Fibroblast of skin of right quadriceps (primary cell): ENCODE measurements at places on chromosomes 5 and 9.

GRCh38 chr9:6680797-6681146, 35.2 kb upstream of the GLDC start:
- DNase-seq, result no peak

GRCh38 chr5:109916481-109917153, 226.9 kb downstream of the MAN2A1 start:
- no peak for DNase-seq

GRCh38 chr9:95791286-95791685, 84.2 kb upstream of the ERCC6L2 start:
- DNase-seq, result no peak

DNA sequence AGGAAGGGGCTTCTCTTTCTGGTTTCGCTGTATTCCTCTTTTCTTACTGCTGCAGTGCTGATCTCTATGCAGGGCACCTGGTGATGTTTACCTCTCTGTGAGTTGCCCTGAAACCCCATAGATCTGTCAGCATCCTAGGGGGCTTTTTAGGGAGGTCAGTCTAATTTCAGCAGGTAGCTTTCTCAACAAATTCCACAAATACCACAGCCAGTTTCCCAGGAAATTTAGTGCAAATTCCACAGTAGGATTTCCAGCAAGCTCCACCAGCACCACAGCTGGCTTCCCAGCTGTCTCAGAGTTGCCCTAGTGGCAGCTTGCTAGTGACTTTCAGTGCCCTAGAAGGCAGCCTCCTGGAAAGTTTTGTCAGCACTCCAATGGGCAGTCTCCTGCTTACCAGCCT, 379.1 kb upstream of the SMC2 start:
- DNase-seq, result no peak

- no peak for DNase-seq
These were observed 118.7 kb upstream of the BOD1 start for GRCh38 chr5:173735184-173735583.

GRCh38 chr5:77844623-77845323, 68.6 kb upstream of the TBCA start:
- DNase-seq, result no peak

DNA sequence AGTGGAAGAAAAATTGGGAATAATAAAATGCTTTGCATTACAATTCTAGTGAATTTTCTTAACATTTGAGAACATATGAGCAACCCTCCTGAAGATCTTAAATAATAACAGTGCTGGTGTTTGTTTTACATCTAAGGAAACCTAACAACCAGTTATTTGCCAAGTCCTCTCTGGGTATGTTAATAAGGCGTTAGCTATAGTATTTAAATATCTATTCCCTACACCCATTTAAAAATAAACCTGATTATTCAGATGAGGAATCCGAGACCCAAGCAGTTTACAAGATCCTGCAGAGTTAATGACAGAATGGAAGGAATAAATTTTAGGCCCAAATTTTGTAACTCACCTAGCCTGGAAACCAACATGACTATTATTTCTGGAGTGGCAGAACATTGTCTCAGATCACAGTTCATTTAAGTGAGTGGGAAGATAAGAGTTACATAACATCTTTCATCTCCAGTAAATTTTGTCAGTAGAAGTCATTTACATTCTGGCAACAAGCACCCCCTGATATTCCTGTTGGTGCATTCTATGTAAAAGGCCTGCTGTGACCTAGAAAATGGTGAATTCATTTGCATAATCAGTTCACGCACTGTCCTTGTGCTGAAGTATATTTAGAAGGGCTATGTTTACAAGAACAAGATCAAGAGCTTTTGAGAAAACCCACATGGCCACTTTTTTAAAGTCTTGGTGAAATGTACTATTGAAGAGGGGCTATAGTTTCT, 148.2 kb downstream of the COX7C start:
- DNase-seq, result no peak

DNA sequence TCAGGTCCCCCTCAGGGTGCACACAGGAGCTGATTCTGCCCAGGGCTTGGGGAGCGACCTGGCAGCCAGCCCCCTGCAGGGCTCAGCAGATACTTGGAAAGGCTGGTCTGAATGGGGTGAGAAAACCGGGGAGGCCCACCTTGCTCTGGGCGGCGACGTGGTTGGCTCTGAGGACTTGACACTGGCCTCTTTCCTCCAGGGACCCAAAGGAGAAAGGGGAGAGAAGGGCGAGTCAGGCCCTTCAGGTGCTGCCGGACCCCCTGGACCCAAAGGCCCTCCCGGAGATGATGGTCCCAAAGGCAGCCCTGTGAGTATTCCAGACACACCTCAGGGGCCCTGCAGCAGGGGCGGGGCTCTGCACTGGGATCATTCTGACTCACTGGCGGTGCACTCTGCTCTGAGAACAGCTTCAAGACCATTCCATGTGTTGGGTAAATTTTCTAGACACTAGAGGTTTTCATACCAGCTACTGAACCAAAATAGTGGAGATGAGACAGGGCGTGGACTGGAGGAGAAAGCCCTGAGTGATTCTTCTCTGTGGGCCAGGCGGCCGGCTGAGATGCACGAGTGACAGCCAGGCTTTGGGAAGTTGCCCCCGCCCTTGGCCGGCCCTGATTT, 65.9 kb upstream of the FCN2 start:
- DNase-seq, result peak; percentile 48

GRCh38 chr5:79843450-79844388, 147.3 kb downstream of the MTX3 start:
- DNase-seq, result no peak

DNA sequence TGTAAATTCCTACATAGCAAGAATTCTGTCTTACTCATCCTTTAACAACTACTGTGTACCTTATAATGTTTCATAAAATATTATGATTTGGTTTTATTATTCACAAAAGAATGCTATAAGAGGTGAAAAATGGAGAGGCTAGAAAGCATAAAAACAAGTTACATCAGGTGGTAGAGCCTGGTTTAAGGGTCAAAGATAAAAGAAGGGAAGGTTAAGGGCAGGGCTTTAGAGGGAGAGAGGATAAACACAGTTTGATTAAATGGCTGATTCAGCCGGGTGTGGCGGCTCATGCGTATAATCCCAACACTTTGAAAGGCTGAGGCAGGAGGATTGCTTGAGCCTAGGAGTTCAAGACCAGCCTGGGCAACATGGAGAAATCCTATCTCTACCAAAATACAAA, 40.4 kb upstream of the HSPB3 start:
- no peak for DNase-seq

DNA sequence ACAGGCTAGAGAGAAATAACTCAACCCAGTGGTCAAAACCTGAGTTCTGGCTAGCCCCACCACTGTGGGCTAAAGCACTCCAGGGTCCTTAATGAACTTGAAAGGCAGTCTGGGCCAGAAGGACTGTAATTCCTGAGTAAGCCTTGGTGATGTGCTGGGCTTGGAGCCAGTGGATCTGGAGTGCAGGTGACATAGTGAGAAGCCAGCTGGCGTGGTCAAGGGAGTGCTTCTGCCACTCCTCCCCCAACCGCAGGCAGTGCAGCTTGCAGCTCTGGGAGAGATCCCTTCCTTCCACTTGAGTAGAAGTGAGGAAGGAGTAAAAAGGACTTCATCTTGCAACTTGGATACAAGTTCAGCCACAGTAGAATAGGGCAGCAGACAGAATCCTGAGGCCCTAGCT, 424.0 kb downstream of the CDH18 start:
- DNase-seq, result no peak

GRCh38 chr5:179393078-179393477, 47.8 kb upstream of the ADAMTS2 start:
- peak; percentile 63 for DNase-seq

DNA sequence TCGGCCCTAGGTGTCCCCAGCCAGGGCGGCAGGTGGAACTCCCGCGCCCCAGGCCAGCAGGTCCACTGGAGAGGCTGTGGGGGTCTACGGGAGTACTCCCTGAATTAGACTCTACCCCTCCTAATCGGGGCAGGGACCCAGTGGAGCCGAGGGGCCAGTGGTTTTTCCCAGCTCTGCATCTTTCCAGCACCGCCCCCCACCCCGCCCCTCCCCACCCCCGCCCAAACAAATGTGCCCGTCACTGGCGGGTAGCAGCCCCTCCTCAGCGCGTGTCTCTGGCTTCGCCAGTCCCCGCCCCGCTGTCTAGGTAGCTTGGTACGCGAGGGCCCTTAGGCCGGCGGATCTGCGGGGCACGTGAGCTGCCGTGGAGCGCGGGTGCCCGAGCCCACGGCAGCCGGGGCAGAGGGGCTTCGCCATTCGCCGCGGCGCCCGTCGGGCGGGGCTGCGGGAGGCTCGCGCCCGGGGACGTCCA, 7.0 kb downstream of the UNC5A start:
- DNase-seq, result no peak

DNA sequence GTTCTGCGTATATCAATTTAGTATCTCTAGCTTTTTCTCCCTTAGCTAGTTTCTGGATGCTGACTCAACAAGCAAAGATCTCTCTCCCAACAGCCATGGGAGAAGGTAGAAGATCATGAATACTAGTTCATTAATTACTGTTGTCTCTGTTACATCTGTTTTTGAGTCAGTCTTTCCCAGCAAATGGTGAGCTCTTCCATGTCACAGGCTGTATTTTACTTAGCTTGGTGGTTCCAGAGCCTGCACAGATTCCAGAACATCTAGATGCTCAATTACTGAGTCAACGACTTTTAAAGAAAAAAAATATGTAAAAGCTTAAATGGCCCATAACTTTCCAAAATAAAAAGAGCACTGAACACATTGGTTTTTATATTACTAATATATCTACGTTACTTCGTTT, 307.2 kb downstream of the NSG2 start:
- DNase-seq, result peak; percentile 47

GRCh38 chr9:14769230-14769571, 46.7 kb upstream of the CER1 start:
- DNase-seq, result peak; percentile 10

DNA sequence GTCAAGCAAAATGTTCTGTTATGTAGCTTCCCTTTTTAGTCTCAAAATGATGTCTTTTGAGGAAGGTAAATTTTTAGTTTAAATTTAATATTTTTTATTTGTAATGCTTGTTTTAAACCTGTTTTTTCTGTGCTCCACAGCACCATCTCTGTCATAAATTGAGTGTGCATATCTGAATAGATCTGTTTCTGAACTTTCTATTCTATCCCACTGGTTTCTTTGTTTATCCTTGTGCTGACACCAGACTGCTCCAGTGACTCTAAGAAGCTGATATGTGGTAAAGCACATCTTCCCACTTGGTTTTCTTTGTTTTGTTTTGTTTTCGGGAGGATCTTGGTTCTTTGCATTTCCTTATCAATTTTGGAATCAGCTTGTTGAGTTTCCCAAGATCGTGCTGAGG, 7.1 kb upstream of the RNF145 start:
- no peak for DNase-seq

- no peak for DNase-seq
These were observed 31.5 kb upstream of the NSMF start for GRCh38 chr9:137490532-137491186.

DNA sequence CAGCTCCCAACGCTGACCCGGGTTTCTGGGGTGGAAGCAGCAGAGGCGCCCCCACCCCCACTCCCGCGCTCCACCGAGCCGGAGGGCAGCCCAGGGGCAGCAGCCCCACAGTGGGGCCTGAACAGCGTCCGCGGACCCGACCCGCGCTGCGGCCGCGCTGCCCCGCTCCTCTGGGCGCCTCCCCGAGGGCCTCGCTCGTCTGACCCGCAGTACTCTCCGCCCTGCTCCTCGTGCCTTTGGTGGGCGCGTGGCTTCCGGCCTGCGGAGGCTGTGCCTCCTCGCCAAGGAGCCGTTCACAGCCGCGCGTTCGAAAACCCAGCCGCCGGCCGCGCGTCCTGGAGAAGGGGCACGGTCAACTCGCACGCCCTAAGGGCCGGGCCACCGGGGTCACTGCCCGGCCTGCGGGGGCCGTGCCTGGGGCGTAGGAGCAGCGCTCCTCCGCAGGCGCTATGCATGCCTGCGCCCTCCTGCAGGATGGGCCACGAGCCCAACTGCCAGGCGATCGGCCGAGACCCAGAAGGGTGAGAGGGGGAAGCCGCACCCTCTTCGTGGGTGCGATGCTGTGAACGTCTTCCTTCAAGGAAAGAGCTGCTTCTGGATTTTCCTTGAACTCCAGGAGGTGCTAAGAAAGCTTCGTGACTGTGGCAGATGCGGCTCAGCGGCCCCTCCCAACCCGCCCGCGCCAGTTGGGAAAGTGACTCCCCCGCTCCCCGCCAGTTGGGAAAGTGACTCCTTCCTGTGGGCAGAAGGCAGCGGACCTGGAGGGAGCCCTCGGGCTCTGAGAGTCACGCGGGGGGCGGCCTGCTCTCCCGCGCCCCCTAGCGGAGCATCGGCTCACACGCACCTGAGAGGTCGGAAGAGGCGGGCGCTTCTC, 82.7 kb downstream of the HSD17B3 start:
- DNase-seq, result peak; percentile 34

GRCh38 chr5:68182534-68182933, 33.0 kb upstream of the PIK3R1 start:
- no peak for DNase-seq

DNA sequence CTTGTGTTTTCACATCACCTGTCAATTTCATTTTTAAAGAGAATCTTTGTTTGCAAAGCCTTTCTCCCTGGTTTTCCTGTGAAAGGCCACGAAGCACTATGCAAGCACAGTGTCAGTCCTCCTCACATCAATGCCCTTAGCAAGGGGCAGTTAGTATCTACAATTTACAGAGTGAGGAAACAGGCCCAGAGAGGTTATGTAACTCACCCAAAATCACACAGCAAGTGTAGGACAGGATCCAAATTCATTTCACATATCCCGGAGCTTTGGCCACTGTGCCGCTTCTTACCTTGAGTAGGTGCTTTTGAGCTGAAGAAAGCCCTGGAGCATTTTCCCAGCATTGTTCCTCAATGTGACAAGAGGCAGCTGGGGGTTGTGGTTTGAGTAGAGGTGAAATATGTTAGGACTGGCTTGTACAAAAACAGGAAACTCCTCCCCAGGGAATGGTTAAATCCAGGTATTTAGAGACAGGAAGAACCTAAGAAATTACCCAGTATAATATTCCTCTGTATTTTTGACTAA, 283.8 kb downstream of the NTRK2 start:
- DNase-seq, result no peak

GRCh38 chr9:133351908-133352634, 4.1 kb downstream of the RPL7A start:
- DNase-seq, result peak; percentile 62

GRCh38 chr5:69048230-69048629, 45.6 kb upstream of the SLC30A5 start:
- DNase-seq, result no peak

GRCh38 chr5:36360307-36360706, 58.6 kb upstream of the RANBP3L start:
- DNase-seq, result no peak

- DNase-seq, result no peak
These were observed 1241.3 kb downstream of the MAT2B start for GRCh38 chr5:164746723-164747122.

GRCh38 chr5:147567917-147568598, 58.2 kb upstream of the DPYSL3 start:
- peak; percentile 66 for DNase-seq

- no peak for DNase-seq
These were observed 18.3 kb downstream of the LIFR start for GRCh38 chr5:38538161-38538560.

DNA sequence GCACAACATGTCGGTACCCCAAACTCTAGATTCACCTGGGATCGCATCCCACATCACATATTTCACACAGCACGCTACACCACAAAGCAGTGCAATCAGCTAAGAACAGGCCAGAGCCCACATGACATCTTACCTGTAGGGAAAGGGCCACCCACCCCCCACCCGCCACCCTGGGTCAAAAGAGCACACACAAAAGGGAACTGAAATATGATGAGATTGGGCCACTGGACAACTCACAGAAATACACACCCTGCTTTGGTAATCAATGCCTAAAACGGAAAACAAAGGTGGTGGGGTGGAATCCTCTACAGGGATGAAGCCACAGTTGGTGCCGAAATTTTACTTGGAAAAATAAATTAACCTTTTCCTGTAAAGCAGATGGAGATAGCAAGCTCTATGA, 13.1 kb downstream of the RETREG1 start:
- DNase-seq, result no peak
